ENCODE measurements at places on chromosomes 1 and 21. TPM values are rescaled to one million over a fixed set of nuclear protein-coding genes. Genes with fewer than 3 reads are reported as not detected.

Gene TRIM46
- 3.5 TPM for total RNA-seq

Gene AMY1B
- not detected for total RNA-seq

Gene CR2
- not detected for total RNA-seq

Gene SLC9C2
- total RNA-seq = not detected

Gene MARK1
- 2.0 TPM for total RNA-seq

Gene LRRC41
- total RNA-seq = 72.2 TPM

Gene CELA3B
- not detected for total RNA-seq

Gene HDAC1
- 89.6 TPM for total RNA-seq

Gene FAM72A
- 5.2 TPM for total RNA-seq

Measured in epithelial cell of umbilical artery (primary cell).